ENCODE measurements at places on chromosomes 5 and 9.
A peak's percentile ranks its signal among the peaks of the same experiment; 100 is the strongest.

DNA sequence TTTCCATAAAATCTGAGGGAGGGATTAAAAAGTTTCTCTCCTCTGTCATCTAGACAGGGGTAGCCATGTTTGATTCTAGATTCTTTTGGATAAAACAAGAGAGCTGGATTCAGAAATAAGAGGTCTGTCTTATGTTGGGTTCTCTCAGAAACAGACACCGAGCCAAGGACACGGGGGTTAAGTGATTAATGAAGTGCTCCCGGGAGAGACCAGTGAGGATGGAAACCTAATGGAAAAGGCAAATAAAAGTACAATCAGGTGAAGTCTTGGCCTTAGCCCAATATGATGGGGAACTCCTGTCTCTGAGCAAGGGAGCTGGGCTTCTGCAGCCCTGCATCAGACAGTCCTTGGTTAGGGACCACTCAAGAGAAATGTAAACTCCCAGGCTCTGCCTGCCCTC, 308.8 kb upstream of the PANK3 start:
- no peak for DNase-seq

- DNase-seq: no peak
These were observed 1610.1 kb upstream of the ACO1 start for GRCh38 chr9:30774326-30774725.

GRCh38 chr5:199197-199949, 8.1 kb downstream of the LRRC14B start:
- no peak for DNase-seq

GRCh38 chr9:110979636-110980035, 58.6 kb downstream of the LPAR1 start:
- DNase-seq: no peak

- DNase-seq: peak; percentile 24
These were observed 73.0 kb downstream of the C9orf85 start for GRCh38 chr9:71984403-71984802.

GRCh38 chr5:31738199-31738598, 99.3 kb downstream of the PDZD2 start:
- DNase-seq: no peak

DNA sequence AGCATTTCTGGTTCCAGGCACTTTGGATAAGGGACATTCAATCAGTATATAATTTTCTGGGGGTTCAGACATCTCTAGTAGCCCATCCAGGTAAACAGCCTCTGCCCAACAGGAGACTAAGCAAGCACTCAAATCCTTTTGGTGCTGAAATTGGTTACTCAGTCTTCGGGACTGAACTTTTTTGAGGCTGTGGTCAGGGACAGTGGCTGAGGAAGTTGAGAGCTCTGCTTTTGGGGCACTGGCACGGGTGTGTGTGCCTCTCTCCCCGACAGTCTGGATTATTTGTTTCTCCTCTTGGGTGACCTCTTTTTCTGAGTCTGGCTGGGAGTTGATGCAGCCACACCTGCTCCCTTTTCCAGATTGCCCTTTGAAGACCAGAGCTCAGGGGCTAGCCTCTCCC, 47.6 kb downstream of the ACER2 start:
- no peak for DNase-seq

DNA sequence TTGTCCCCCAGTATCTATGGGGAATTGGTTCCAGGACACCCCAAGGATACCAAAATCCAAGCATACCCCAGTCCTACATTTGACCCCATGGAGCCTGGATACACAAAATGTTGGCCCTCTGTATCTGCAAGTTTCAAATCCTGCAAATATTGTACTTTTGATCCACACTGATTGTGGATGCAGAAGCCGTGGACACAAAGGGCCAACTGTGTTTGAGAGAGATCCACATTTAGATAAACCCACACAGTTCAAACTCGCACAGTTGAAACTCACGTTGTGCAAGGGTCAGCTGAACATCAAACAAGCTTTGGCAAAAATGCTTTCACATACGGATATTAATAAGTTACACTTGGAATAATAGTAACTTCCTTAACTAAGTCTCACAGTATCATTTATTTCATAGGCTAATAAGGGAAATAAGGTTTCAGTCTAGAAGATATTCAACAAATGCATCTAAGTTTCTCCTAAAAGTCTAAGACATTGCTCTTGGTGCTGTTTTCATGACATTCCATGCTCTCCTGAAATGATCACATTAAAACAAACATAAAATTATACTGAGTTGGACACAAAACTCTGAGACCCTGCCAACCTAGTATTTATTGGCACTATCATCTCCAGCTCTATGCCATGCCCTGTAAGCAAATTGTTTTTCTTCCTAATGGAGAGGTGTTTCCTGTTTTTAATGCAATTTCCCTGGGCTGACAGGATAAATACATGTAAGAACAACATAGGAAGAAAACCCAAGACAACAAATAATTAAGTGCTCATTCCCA, 32.3 kb downstream of the ACTL7A start:
- DNase-seq: no peak

DNA sequence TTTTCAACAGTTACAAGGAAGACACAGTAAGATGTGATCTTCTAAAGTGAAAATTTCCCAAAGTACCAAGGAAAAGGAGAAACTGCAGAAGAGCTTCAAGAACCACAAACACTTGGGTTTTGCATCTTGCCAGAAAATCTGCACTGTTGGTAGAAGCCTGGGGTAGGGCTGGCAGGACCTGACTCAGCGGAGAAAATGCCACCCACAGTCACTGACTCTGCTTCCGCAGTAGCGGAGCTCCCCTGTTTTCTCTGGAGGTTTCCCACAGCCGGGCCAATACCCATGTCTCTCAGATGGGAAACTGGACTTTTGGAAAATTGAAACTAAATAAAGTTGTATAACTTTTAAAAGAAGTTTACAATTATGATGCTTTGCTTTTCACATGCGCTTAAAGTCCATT, 104.2 kb downstream of the MEF2C start:
- DNase-seq: no peak

DNA sequence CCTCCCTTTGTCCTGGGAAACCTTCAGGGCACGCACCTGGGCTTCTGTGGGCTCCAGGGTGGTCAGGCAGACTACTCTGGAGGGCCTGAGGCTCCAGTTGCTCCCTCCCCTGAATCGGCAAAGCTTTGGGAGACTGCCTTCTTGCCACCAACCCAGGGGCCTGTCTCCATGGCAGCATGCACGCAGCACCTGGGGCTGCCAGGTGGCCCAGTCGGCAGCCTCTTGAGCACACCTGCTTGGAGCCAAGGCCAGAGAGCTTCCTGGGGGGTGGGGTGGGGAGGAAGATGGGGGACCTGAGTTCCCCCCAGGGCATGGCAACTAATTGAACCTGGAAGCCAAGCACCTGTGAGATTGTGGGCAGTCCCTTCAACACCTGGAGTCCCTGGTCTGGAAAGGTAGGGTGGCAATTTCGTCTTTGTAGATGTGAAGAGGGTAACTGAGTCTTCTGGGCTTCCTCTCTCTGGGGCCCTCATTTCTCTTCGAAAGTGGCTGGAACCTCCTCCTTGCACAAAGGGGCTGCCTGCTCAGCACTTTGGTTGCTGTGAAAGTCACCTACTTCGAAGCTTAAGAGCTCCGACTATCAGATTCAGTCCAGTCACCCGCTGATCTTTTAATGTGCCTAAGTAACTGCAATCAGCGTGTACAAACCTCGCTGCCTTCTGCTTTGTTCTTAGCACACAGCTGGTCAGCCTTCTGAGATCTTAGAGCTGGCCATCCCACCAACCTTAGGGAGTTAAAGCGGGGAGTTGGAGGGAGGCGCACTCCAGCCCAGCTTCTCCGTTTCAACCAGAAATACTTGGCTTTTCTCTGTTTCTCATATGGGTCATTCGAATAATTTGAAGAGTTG, 4.0 kb downstream of the RNF183 start:
- no peak for DNase-seq

DNA sequence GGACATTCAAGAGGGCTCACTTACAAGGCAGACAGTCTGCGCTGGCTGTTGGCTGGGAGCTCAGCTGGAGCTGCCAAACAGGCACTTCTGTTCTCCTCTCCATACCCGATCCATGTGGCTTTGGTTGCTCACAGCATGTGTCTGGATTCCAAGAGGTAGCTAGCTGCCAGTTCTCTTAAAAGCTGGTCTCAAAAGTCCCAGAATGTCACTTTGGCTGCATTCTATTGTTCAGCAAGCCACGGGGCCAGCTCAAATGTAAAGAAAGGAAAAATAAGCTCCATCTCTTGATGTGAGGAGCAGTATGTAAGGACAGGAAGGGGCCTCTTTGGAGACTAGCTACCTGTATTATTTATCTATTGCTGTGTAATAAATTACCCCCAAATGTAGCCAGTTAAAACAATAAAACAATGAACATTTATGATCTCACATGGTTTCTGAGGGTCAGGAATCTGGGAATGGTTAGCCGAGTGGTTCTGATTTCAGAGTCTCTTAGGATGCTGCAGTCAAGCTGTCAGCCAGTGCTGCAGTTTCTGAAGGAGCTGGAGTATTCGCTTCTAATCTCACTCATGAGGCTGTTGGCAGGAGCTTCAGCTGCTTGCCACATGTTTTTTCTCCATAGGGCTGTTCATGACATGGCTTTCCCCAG, 112.7 kb upstream of the CLINT1 start:
- no peak for DNase-seq

- no peak for DNase-seq
These were observed 135.5 kb downstream of the CEMIP2 start for GRCh38 chr9:71632776-71633175.

DNA sequence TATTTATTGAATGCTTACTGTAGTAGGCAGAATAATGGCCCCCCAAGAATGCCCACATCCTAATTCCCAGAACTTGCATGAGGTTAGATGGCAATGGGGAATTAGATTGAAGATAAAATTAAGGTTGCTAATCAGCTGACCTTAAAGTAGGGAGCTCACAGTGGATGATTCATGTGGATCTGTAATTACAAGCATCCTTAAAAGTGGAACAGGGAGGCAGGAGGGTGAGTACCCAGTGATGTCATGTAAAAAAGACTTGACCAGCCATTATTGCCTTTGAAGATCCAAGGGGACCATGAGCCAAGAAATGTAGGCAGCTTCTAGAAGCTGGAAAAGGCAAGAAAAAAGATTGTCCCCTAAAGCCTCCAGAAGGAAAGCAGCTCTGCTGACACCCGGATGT, 71.4 kb downstream of the GABBR2 start:
- DNase-seq: no peak

- no peak for DNase-seq
These were observed 44.4 kb downstream of the ACTBL2 start for GRCh38 chr5:57437976-57438805.

- no peak for DNase-seq
These were observed 16.0 kb downstream of the SH3PXD2B start for GRCh38 chr5:172438319-172438668.

DNA sequence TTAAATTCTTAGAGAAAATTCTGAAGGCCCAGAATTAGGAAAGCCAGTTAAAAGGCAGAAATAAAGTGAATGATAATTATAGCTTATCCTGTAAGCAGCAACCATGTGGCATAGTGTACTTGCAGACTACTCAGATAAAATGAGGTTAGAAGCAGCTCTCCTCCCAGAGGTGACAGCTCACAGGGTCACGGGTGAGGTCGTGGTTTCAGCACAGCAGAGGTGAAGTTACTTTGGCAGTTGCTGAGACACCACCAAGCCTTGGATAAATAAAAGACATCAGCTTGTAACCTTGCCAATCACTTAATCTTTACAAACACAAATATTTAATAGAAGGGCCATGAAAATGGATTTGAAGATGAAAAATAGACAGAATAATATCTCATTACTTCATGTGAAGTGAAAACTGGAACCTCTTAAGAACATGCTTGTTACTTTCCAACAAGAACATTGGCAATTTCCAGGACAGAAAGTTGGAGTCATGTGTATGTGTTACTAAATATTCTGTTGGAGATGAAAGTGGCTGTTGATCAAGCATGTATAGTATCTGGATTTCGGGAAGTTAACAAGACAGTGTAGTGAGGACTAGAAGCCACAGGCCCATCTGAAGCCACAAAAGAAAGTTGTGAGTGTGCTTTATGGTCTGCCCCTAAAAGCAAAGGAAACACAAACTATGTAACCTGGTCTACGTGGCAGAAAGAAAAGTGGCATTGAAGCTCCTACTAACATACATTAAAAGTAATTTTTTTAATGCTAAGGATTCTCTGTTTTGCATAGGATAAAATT, 134.4 kb downstream of the ERCC6L2 start:
- DNase-seq: no peak

GRCh38 chr9:103789686-103790085, 304.4 kb upstream of the SMC2 start:
- peak; percentile 75 for DNase-seq

- no peak for DNase-seq
These were observed 567.0 kb downstream of the CETN3 start for GRCh38 chr5:89842531-89842930.

GRCh38 chr5:91020065-91020800, 362.9 kb downstream of the ARRDC3 start:
- DNase-seq: no peak

- no peak for DNase-seq
These were observed 4.6 kb upstream of the PRDM12 start for GRCh38 chr9:130659699-130660248.

DNA sequence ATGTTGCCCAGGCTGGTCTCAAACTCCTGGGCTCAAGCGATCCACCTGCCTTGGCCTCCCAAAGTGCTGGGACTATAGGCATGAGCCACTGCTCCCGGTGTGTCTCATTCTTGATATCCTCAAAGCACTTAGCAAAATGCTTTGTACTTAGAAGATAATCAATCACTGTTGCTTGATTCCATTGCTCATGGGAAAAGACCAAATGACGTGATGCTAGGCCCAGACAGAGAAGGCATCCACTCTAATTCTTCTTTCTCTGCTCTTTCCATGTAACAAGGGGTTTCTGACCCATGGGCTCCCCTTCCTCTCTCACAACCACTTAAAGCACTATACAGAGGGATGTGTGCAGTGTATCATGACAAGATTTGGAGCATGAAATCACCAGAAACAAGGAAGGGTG, 83.0 kb downstream of the APBA1 start:
- DNase-seq: no peak

GRCh38 chr9:27645161-27645840, 72.0 kb upstream of the C9orf72 start:
- no peak for DNase-seq

GRCh38 chr9:86287013-86287412, 4.7 kb upstream of the ISCA1 start:
- peak; percentile 42 for DNase-seq

GRCh38 chr9:112132356-112132755, 42.7 kb downstream of the SUSD1 start:
- no peak for DNase-seq

- DNase-seq: no peak
These were observed 409.2 kb upstream of the KLF4 start for GRCh38 chr9:107898761-107899160.

DNA sequence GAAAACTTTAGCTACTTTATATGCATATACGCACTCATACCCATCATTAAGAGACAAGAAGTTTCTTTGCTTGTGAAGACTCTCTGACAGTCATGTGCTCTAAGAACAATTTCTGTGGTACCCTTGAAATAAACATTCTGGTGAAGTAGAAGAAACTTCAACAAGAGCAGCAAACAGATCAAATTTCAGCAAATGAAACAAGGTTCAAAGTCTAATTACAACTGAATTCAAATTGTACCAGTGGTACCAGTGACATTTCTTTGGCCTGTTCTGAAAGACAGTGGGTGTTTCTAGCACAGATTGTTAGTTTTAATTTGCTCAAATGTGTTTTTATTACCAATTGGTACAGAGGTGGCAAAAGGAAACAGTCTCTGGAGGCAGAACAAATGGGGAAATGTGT, 391.0 kb downstream of the CHSY3 start:
- no peak for DNase-seq

- no peak for DNase-seq
These were observed 146.5 kb downstream of the SYK start for GRCh38 chr9:90948156-90948555.

GRCh38 chr5:171371326-171371725, 16.3 kb upstream of the NPM1 start:
- no peak for DNase-seq

GRCh38 chr5:32839106-32839505, 128.0 kb downstream of the NPR3 start:
- DNase-seq: no peak
